ENCODE measurements at places on chromosomes 2 and 18.

DNA sequence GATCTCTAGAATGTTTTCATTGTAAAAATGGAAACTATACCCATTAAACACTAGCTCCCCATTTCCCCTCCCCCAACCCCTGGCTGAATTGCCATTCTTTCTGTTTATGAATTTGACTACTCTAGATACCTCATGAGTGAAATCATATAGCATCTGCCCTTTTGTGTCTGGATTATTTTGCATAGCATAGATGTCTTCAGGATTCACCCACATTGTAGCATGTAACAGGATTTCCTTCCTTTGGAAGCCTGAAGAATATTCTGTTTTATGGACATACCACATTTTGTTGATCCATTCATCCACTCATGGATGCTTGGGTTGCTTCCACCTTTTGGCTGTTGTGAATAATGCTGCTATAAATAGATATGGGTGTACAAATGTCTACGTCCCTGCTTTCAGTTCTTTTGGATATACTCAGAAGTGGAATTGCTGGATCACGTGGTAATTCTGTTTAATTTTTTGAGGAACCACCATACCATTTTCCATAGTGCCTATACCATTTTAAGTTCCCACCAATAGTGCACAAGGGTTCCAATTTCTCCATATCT lies 7.7 kb upstream of the ASB1 start:
- no peak for DNase-seq

- no peak for DNase-seq
Observed at GRCh38 chr18:9796935-9797549, 88.7 kb upstream of the TXNDC2 start.

DNA sequence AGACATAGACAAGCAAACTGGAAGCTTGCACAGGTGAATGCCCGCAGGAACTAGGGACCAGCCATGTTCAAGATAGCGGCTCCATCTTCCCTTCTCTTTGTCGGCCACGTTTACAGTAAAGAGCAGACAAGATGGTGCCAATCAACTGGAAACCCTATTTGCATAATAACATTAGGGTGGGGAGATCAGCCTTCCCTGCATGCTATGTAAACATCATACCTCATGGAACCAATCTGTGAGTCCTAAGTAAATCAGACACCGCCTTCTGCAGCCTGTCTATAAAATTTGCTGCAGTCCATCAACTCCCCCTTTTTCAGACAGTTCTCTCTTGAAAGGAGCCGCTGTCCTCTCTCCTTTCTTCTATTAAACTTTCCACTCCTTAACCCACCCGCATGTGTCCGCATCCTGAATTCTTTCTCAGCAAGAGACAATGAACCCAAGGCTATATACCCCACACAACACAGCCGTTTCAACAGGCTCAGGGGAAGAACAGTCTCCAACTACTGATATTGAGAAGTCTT lies 384.4 kb downstream of the EIPR1 start:
- DNase-seq, result no peak

GRCh38 chr2:72136331-72136730 lies 11.3 kb downstream of the CYP26B1 start:
- DNase-seq, result no peak

DNA sequence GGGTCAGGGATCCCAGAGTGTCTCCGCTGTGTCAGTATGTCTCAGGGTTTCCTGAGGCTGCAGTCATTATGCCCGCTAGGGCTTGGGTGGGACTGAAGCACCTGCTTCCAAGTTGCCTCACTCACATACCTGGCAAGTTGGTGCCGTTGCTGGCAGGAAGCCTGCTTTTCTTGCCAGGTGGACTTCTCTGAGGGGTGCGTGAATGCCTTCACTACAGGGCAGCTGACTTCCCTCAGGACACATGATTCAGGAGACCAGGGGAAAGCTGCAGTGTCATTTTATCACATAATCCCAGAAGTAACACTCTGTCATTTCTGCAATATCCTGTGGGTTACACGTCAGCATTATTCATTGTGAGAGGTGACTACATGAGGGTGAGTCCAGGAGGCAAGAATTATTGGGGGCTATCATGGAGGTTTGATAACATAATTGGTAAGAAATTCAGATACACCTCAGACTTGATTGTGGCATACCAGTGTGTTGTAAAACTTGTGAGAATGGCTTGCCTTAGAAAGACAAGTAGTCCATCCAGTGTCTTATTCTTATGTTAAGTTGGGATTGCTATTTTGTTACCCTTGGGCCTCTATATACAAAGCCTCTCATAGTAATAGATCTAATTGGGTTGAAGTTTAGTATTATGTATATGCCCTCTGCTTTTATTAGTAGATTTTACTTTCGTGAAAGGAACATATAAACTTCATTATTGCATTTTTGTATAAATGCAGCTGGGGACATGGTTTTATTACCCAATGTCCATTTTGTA lies 44.1 kb downstream of the NEDD4L start:
- no peak for DNase-seq

GRCh38 chr2:241545106-241545505 lies 13.4 kb upstream of the BOK start:
- no peak for DNase-seq

GRCh38 chr2:20444993-20445910 lies 1.6 kb upstream of the RHOB start:
- no peak for DNase-seq

DNA sequence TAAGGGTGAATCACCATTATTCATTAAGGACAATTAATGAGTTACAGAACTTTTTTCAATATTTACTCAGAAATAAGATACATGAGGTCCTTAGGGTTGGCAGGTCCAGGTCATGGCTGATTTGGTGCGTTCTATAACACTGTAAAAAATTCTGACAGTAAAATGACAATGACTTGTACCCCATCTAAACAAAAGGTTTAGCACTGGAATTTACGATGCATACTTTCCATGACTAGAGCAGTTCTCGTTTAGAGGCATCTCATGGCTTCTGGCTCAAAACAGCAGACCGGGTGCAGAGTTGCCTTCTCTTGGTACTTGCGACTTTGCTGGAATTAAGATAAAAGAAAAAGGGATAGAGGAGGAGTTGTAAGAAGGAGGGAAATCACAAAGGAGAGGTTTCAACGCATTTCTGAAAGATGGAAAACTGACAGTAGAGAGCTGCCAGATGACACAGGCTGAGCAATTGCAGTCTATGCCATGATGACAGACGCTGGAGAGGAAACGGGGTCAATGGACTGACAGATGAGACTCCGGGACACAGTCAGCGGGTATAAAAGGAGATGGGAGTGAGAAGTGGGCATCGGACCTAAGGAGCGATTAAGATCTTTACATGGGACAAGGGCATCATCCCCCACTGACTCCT lies 4.1 kb upstream of the CYS1 start:
- DNase-seq, result no peak

GRCh38 chr18:3728704-3729437 lies 278.9 kb downstream of the TGIF1 start:
- no peak for DNase-seq

- DNase-seq, result no peak
Observed at GRCh38 chr2:35160871-35161270, 1194.7 kb upstream of the CRIM1 start.

GRCh38 chr2:23524261-23524706 lies 139.3 kb downstream of the KLHL29 start:
- peak; percentile 83 for DNase-seq

- no peak for DNase-seq
Observed at GRCh38 chr2:63249161-63249560, 198.5 kb downstream of the OTX1 start.

- DNase-seq, result no peak
Observed at GRCh38 chr2:239260546-239261327, 140.1 kb downstream of the HDAC4 start.

GRCh38 chr2:126850940-126851339 lies 47.8 kb upstream of the TEX51 start:
- no peak for DNase-seq

DNA sequence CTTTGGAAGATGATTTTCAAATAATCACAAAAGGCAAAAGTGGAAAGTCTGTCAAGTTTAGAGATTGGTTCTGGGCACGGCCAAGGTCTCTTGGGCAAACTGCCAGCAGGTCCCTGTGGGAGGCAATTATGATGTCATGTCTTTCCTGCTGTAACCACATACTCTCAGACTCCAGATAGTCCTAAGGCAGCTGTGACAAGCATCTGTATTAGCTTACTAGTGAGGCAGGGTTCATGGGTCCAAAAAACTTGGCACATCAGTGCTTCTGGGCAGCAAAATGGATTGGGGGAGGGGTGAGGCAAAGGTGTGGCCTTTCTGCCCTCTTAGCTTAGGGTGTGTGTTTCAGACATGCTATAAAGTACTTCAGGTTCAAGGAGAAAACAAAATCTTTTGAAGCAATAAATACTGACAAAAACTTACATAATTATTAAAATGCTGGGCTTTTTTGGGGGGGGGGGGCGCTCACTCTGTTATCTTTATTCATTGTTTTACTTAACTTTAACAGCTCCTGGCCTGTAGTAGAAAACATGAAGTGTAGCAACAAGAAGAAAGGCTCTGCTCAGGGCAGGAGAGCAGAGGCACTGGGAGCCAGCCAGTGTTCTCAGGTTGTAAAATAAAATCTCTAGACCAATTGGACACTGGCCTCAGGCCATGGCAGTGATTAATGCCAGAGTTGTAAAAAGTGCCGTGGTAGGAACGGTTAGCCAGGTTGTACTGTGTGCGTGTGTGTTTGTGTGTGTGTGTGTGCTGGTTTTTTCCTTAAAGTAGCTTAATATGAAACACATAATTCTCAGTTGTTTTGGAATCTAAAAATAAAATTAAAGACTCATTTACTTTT lies 14.3 kb upstream of the TANC1 start:
- peak; percentile 86 for DNase-seq

DNA sequence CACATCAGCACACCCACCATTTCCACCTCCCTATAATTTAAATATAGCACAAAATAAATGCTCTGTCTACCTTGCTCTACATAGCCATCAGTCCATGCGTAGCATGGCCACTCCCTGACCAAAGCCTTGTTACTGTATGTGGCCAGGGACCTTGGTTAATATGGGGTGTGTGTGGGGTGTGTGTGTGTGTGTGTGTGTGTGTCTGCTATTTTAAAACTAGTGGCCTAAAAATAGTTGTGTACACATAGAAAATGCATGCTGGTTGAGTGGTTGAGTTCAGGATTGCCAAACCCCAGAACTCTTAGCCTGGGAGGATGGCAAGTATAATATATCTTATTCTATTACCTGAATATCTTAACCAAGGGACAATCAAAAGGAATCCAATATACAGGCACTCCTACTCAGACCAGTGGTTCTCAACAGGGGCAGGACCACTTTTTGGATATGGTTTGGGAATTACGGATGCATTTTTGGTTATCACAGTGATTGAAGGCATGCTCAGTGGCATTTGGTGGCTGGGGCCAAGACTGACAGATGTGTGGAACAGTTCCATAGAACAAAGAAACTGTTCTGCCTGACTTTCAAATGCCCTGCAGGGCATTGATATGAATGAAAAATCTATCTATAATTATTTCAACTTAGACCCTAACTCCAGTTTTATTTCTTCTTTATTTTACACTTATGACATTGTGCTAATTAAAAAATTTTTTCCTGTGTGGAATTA lies 72.3 kb upstream of the PSME4 start:
- DNase-seq, result no peak

DNA sequence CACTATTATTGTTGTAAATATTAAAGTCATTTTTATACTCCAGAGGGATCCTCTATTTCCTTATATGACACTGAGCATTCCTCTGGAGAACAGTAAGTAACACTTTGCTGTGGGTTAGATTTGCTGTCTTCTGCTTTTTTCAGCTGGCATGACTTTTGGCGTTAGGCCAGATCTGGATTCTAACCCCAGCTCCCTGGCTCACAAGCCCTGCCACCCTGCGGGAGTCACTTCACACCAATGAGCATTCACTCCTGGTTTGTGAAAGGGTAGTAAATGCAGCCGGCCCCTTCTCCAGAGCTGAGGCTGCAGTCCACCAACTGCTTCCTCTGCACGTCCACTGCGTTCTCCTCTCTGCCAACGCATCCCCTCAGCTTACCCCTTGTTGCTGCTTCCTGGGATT lies 373.8 kb upstream of the RAB6C start:
- no peak for DNase-seq

- peak; percentile 88 for DNase-seq
Observed at GRCh38 chr2:238370823-238371372, 50.6 kb downstream of the TRAF3IP1 start.

DNA sequence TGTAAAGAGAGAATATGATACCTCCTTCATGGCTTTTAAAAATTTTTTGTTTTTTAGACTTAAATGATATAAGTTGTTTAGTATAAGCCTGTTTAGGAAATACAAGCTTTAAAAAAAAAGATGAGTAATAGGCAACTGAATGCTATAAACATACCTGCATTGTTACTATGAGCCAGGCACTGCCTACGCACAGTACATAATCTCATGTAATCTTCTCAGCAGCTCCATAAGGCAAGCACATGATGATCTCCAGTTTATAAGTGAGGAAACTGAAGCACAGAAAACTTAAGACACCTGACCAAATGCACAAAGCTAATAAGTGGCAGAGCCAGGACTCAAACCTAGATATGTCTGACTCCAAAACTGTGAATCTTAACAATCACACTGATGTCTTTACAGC lies 156.3 kb upstream of the SLC1A4 start:
- DNase-seq, result no peak

DNA sequence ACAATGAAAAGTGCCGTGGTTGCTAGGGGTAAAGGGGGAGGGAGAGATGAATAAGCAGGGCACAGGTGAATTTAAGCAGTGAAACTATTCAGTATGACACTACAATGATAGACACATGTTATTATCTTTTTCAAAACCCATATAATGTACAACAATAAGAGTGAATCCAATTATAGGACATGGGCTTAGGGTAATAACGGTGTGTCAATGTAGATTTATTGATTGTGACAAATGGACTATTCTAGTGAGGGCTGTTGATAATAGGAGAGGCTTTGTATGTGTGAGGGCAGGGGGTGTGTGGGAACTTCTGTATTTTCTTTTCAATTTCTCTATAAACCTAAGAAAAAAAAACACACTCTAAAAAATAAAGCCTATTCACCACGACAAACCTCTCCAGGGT lies 223.8 kb downstream of the RIT2 start:
- no peak for DNase-seq

GRCh38 chr2:149651229-149651628 lies 63.7 kb upstream of the MMADHC start:
- no peak for DNase-seq

- no peak for DNase-seq
Observed at GRCh38 chr2:182933629-182934028, 67.2 kb upstream of the FRZB start.

- peak; percentile 43 for DNase-seq
Observed at GRCh38 chr2:13652531-13653313, 936.0 kb downstream of the TRIB2 start.

Data from adipocyte (in vitro differentiated cells).